Fibroblast of skin of right biceps (primary cell): ENCODE measurements at places on chromosomes 16 and 17.
A peak's percentile ranks its signal among the peaks of the same experiment; 100 is the strongest.

- DNase-seq: no peak
Measured at GRCh38 chr16:65463652-65464260, 341.9 kb upstream of the CDH11 start.

DNA sequence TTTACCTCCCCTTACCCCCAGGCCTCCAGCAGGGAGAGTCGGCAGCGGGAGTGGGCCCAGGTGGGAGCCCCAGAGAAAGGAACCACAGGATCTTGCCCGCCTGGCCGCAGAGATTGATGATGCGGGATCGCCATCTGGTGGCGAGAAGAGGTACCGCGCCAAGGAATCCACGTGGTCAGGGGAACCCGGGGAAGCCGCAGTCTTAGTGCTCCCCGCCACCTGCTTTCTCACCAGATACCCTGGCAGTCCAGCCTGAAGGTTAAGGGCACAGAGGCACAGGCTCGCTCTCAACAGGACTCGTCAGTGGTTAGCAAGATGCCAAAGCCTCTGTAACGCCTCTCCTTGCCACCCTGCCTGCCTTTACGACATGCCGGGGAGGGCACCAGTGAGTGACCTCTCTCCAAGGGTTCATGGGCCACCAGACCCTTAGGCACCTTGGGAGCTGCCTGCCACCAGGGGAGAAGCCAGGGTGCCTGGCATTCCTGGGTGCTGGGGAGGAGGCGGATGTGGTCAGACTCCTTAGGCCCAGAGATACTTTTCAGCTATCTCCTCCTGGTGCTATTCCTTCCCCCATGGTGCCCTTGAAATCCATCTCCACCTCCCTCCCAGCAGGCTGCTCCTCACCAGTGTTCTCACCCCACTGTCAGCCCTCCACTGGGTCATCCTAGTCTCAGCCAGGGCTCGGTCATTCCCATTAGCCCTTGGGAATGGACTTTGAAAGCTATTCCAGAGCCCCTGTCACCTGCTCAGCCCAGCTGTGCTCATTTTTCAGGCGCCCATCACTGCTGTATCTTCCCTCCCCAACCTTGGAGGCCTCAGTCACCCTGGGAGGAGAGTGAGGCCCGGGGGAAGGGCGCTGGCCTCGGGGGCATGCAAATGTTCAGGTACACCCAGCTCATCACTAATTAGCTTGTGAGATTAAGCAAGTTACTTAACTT, 5.5 kb upstream of the RHBDF2 start:
- DNase-seq: peak; percentile 60

- peak; percentile 23 for DNase-seq
Measured at GRCh38 chr17:10631048-10631700, 25.9 kb downstream of the MYH3 start.

DNA sequence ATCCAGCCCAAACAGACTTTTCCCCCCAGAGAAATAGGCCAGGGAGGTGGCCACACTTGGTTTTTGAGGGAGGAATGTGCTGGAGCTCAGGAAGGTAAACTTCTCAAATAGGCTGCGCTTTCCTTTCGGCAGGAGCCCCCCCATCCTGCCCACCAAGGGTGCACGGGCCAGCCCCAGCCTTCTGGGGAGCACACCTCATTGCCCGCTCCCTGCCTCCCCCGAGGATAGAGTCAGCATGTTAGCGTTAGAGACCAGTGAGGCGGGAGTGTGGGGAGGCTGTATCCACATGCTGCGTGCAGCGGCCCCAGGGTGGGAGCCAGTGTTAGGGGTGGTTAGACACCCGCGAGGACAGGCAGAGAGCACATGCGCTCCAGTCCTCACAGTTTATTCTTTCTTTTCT, 42.3 kb downstream of the PIPOX start:
- DNase-seq: no peak

DNA sequence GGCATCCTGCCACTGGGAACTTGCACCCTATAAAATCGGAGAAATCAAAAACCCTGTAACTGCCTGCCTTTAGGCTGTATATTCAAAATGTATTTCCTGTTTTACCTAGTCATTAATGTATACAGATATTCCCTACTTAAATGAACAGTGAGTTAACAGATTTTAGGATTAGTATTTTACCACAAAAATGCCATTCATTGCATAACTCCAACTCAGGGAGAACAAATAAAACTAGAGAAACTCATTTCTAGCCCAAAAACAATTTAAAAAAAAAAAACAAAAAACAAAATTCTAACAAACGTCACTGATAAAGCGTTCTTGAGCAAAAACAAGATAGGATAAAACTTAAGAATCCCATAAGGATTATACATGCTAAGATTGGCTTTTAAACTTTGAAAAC, 3.7 kb upstream of the DHX33 start:
- DNase-seq: no peak

GRCh38 chr17:37750292-37750691, 5.4 kb upstream of the HNF1B start:
- no peak for DNase-seq

- no peak for DNase-seq
Measured at GRCh38 chr16:27929818-27930217, 133.7 kb downstream of the GSG1L start.

- peak; percentile 8 for DNase-seq
Measured at GRCh38 chr17:49762151-49762941, 1.6 kb downstream of the FAM117A start.

DNA sequence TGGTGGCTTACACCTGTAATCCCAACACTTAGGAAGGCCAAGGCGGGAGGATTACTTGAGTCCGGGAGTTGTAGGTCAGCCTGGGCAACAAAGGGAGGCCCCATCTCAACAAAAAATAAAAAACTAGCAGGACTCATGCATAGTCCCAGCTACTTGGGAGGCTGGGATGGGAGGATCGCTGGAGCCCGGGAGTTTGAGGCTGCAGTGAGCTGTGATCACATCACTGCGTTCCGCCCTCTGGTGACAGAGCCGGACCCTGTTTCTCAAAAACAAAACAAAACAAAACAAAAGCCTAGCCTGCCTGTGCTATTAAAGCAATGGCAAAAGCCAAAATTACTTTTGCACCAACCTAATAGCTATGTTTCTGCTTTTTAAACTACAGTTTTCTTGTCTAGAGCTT, 1.5 kb downstream of the FCSK start:
- DNase-seq: no peak

- peak; percentile 20 for DNase-seq
Measured at GRCh38 chr17:41544491-41544892, 16.4 kb upstream of the KRT19 start.

- DNase-seq: no peak
Measured at GRCh38 chr16:12611916-12612597, 191.6 kb downstream of the CPPED1 start.
